ENCODE measurements at places on chromosomes 5 and 9.

DNA sequence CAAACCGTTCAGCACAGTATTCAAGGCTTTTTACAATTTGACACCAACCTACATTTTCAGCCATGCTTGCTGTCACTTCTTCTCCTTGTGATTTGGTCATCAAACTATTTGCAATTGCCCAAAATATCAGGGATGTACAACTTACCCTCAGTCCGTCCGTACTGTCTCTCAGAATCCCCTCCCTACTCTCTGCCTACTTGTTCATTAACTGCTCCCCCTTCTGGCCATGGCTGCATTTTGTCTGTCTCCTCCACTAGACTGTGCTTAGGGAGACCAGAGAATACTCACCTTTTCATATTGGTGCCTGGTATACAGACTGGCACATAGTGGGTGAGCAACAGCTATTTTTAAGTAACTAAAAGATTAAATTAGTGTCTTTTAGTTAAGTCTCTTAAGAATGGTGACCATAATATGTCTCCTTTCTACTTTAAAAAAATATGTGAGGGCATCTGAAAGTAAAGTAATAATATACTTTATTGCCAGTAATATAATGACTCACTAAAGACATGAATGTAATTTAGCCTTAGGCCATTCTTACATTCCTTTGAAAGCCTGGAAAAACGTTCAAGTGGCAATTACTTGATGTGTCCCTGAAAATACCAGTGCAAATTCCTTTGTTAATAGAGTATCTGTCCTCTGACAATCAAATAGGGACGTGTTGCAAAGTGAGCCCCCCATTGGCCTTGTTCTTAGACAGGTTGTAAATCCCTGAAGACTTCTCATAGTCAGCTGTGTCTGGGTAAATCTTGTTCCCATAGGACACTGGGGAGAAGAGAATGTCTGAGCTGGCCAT lies 27.8 kb downstream of the PRLR start:
- DNase-seq, result peak; percentile 84

DNA sequence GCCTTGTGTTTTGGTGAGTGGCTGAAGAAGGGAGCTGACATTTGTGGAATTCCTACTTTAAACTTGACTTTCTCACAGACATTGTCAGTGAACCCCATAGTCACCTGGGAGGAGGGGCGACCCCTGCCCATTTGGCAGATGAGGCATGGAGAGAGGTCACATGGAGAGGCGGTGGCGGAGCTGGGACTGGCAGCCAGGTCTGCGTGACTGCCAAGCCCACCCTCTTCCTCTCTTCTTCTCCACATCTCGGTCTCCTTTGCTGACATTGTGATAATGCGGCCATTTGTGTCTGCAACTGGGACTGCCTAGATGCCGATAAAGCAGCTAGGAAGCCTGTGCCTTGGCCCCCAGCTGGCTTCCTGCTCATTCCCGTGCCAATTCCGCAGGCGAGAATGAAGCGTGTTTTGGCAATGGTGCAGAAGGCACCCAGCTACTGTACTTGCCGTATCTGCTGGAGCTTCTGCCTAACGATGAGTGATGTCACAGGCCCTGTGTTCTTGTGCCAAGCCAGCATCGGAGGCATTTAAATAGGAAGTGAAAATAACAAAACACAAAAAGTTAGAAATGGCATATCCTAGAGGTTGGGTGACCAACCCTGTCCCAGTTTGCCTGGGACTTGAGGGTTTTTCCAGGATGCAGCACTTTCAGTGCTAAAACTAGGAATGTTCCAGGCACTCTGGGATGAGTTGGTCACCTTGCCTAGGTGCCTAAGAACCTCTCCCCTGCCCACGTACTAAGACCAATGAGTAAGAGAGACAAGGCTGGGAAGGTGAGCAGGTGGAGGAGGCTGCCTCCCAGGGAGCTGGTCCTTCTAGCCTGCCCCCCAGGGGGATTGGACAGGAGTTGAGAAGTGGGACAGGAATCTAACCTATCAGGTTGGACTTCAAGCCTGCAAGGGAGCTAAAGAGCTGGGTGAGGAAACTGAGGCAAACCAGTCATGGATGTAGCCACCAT lies 23.6 kb downstream of the OLFML2A start:
- no peak for DNase-seq

DNA sequence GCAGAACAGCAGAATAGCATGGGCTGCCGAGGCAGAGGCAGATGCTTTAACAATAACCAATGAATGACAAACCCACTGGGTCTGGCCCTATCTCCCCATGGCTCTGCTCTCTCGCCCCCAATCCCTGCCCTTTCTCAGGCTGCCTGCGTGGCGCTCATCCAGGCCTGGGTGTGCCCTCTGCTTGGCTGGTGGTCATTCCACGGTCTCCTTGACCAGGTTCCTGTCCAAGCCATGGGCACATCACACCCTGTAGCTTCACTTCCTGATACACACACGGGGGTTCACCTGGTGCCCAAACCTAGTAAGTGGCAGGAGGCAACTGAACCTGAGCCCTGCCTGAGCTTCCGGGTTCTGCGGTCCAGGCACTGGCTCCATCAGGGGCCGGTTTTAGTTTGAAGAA lies 87.6 kb downstream of the DAP start:
- no peak for DNase-seq

- no peak for DNase-seq
Observed at GRCh38 chr5:150299571-150300327, 3.0 kb downstream of the ARSI start.

GRCh38 chr5:56247592-56247991 lies 14.5 kb upstream of the ANKRD55 start:
- DNase-seq, result no peak

DNA sequence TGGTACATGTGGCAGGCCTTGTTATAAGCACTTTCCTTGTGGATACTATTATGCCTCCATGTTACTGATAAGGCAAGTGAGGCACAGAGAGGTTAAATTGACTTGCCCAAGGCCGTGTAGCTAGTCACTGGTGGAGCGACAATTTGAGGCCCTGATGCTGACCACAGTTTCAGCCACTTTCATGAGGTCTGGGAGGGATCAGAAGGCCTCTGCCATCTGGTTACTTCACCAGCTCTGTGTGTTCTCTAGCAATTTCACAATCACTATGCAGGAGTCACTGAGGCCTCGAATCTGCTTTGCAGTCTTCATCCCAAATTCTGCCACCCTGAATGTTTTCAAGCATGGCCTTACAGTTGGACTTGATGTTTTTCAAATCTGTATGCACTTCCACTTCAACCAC lies 9.1 kb downstream of the LRRC70 start:
- no peak for DNase-seq

DNA sequence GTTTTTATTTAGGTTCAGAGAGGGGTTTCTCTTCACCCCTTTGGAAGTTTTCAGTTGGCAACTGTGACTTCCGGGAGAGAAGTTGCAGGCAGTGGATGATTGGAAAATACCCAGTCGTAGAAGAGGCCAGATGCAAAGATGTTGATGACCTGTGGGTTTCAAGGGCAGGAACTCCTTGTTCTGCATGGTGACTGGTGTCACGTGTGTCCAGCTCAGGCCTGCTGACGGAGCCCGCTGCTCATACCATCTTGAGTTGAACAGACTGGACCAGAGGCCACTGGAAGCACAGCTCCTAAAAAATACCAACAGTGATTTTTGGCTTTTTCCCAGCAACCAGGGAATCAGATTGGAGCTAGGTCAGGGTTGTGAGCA lies 243.9 kb upstream of the KLF4 start:
- no peak for DNase-seq

- DNase-seq, result no peak
Observed at GRCh38 chr9:125867751-125868415, 120.7 kb downstream of the PBX3 start.

- no peak for DNase-seq
Observed at GRCh38 chr5:80234116-80234948, 21.5 kb downstream of the SERINC5 start.

GRCh38 chr5:64807520-64807919 lies 38.8 kb downstream of the CWC27 start:
- DNase-seq, result no peak

- DNase-seq, result no peak
Observed at GRCh38 chr9:69145144-69145715, 28.8 kb upstream of the TJP2 start.

DNA sequence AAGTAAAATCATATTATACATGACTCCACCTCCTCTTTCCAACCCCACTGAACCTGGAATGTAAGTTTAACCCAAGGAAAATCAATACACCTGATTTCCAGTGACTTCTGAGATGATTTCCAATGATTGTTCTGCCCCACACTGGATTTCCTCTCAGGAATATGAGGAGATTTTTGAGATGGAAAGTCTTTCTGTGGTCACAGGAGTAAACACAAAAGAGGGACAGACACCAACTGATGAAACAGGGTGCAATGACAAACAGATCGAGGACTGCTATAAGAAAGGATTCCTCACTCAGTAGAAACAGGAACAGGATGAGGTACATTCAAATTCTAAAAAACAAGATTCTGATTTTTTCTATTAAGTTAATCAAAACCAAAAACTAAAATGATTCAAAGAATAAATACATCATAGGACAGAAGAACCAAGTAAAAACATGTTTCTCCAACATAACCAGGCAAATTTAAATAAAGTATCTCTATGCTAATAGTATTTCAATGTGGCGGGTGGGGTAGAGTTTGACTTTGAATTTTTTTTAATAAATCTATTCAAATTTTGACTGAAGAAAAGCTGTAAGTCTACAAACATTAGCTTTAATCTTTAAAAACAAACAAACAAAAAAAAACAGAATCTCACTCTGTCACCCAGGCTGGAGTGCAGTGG lies 42.1 kb downstream of the DTWD2 start:
- DNase-seq, result no peak

DNA sequence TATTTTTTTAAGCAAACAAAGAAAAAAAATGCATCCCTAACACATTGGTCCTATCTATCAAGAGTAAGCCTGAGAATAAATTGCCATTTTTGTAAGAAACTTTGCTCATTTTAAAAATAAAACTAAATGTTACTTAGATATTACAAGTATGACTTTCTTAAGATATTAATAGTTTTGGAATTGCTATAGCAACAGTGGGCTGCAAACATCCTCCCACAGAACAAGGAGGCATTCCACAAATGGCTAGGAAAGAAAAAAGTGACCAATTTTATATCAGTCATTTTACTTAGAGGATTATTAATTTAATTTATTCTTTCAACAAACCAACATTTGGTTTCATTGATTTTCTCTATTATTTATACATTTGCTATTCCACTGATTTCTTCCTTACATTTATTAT lies 63.7 kb downstream of the LURAP1L start:
- DNase-seq, result no peak

DNA sequence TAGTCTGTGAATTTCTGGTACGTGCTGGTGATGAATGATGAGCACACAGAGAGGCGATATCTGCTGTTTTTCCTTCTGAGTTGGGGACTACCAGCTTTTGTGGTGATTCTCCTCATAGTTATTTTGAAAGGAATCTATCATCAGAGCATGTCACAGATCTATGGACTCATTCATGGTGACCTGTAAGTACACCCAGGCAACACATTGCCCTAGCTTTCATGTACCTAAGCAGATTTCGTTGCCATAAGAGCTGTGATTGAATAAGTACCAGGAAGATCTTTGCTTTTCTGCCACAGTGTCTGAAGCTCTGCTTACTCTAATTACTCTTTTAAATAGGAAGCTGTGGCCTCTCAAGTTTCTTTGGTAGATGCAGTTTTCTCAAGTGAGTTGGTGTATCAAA lies 397.8 kb downstream of the ARRDC3 start:
- no peak for DNase-seq

Measured in HuH-7 (cell line).